Fibroblast of the aortic adventitia (primary cell): ENCODE measurements at places on chromosomes 13 and 19.
A peak's percentile ranks its signal among the peaks of the same experiment; 100 is the strongest.

DNA sequence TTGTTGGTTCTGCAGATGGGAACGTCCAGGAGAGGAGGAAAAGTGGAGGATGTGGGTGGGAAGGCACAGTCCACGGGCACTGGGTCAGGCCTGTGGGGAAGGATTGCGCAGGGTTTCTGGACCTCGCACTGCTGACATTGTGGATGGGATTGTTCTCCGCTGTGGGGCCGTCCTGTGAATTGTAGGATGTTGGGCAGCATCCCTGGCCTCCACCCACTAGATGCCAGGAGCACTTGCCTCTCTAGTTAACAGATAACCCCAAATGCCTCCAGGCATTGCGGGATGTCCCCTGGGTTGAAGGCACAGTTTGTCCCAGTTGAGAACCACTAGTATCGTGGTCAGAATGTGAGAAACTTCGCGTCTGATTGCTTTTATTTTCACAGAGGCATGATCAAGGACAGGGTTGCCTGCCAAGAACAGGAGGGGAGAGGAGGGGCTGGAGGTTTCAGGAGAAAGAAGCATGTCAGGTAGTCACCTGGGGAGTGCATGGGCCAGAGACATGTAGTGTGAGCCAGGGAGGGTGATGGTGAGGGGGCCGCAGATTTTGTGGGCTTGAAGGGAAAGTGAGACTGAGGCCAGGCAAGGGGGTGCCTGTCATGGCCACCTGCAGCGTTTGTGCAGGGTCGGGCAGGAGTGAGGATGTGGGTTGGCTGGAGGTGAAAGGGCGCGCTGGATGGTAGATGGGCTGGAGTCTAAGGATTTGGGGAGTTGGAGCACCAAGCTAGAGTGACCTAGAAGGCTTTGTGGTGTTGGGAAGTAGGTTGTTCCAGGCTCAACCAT lies 3.2 kb downstream of the ZNF628 start:
- no peak for DNase-seq

GRCh38 chr19:43720936-43721335 lies 5.1 kb downstream of the IRGC start:
- no peak for DNase-seq

DNA sequence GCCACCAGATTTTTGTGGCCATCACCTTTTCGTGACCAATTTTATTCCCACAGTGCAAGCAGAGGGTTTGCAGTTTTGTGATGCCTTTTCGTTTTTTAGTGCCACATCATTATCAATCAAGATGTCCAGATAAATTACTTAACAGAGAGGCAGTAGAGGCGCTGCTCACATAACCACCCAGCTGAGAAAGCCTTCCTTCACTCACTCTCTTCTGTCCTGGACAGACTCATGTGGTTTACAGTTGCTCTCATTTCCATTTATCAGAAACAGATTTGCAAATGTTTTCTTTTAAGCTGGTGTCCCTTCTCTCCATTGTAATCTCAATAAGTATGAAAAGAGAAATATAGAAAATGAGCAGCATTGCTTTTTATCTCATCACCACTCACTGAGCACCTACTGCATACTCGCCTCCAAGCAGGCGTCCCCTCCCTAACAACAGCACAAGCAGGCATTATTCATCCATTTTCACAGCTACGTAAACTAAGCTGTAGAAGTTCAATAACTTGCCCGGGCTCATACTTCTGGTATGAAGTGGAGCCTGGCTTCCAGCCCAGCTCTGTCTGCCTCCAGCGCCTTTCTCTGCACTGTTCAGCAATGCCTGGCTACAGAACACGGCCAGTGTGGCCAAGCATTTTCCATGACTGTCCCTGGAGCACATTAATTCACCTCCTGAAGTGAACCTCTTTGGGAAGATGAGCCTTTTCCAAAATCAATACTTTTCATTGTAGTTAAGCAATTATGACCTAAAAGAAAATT lies 34.6 kb upstream of the KATNAL1 start:
- DNase-seq: peak; percentile 96

- no peak for DNase-seq
These were observed 63.9 kb downstream of the DLEU7 start for GRCh38 chr13:50779443-50780200.

- no peak for DNase-seq
These were observed 14.9 kb upstream of the ZBTB7A start for GRCh38 chr19:4081441-4082129.

DNA sequence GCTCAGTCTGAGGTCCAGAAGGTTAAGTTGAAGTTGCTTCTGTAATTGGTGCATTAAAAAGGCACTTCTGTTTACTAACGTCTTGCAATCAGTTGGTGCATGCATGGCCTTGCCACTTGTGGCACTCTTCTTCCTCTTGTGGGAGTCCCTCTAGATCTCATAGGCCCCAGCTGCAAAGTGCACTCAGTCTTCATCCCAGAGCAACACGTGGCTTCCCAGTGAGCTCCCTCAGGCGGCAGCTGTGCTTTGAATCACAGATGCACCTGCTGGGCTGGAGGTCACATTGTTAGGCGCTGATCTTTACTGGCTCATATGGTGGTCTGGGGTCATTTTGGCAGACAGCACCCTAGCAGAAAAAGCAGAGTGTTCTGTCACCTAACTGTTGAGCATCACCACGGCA lies 215.7 kb downstream of the ZNF536 start:
- no peak for DNase-seq
